Aorta (tissue), 5 donors: ENCODE measurements at places on chromosomes 6 and 20. TPM values are rescaled to one million over a fixed set of nuclear protein-coding genes. Genes with fewer than 3 reads are reported as not detected.
A peak's percentile ranks its signal among the peaks of the same experiment; 100 is the strongest.

Gene SASH1
- 89.7 TPM for total RNA-seq

Gene PTK7
- 3.6 TPM for total RNA-seq

Gene ZNF334
- total RNA-seq = 1.6 TPM

Gene CDH26
- total RNA-seq = 4.5 TPM

DNA sequence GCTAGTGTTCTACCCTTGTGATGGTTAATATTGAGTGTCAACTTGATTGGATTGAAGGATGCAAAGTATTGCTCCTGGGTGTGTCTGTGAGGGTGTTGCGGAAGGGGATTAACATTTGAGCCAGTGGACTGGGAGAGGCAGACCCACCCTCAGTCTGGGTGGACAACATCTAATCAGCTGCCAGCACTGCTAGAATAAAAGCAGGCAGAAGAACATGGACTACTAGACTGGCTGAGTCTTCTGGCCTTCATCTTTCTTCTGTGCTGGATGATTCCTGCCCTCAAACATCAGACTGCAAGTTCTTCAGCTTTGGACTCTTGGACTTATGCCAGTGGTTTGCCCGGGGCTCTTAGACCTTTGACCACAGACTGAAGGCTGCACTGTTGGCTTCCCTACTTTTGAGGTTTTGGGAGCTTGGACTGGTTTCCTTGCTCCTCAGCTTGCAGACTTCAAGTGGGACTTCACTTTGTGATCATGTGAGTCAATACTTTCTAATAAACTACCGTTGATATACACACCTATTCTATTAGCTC is 50.1 kb downstream of the SDHAF4 start:
- no peaks in the 10 kb centered on the region for H3K36me3 ChIP-seq
- no peaks in the 10 kb centered on the region for H3K27me3 ChIP-seq
- H3K27ac ChIP-seq = no peak overlapping the region
- DNase-seq = no peak

- peak overlapping the region; percentile 95 for H3K27ac ChIP-seq
- H3K27me3 ChIP-seq = no peaks in the 10 kb centered on the region
- no peaks in the 10 kb centered on the region for H3K4me1 ChIP-seq
- no peak overlapping the region for H3K4me3 ChIP-seq
- DNase-seq = no peak
- no peaks in the 10 kb centered on the region for H3K36me3 ChIP-seq
These were observed 350.4 kb downstream of the TENT5A start for GRCh38 chr6:81401970-81402690.
